Fibroblast of the conjunctiva (primary cell): ENCODE measurements at places on chromosomes 16 and 17.
A peak's percentile ranks its signal among the peaks of the same experiment; 100 is the strongest.

DNA sequence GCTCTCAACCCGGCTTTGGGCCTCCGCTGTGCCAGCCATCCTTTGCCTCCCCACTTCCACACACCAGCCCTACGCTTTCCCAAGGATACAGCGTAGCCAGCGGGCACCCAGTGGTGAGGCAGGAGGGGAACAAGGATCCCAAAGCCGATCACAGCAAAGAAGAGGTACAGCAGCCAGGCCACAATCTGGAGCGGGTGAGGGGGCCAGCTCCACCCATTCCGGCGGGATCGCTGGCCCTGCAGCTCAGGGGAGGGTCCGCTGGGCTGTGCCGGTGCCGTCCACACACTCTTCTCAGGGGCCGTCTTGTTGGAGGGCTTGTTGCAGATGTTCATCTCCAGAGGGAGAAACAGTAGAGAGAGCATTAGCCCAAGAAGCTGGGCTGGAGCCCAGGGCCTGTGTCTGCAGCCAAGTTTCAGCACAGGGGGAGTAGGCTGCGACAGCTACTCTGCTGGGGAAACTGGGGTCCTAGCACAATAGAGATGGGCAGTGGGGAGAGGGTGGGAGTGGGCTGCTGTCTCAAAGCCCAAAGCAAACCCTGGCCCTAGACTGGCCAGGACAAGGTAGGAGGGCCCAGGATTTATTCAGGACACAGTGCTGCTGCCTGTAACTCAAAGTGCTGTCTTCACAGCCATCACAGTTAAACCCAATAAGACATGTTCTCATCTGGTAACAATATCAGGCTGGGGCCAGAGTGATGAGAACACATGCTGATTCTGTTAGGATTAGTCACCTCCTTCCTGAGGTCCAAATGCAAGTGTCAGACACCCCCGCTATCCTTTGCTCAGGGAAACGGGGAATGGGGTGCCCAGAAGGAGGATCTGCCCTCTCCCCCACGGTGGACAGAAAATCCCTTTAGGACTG lies 9.9 kb downstream of the ZDHHC1 start:
- peak; percentile 74 for DNase-seq

DNA sequence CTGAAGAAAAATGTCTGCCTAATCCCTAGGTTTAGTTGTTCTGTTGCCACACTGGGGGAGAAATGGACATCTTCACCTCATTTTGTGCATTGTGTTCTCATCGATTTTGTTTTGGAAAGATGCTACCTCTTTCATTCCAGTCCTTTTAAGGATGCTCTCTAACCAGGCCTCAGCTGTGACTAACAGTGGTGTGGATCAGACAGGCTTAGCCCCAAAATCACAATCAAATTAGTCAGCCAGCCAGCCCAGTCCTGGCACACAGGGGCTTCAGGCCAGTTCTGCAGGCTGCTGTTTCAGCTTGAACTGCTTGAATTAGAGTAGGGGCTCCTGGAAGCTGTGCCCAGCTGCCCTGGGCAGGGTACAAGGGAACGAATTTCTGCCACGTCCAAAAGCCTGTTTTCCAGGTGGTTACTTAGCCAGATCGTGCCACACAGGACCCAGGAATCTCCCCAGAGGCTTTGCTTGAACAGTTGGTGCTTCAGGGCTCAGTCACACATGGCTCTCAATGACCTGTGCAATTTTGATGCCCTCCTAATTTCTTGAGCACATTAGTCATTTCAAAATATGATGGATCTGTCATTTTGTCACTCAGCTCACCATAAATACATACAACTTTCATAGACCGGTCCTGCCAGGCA lies 60.7 kb downstream of the CLEC16A start:
- DNase-seq = peak; percentile 54

DNA sequence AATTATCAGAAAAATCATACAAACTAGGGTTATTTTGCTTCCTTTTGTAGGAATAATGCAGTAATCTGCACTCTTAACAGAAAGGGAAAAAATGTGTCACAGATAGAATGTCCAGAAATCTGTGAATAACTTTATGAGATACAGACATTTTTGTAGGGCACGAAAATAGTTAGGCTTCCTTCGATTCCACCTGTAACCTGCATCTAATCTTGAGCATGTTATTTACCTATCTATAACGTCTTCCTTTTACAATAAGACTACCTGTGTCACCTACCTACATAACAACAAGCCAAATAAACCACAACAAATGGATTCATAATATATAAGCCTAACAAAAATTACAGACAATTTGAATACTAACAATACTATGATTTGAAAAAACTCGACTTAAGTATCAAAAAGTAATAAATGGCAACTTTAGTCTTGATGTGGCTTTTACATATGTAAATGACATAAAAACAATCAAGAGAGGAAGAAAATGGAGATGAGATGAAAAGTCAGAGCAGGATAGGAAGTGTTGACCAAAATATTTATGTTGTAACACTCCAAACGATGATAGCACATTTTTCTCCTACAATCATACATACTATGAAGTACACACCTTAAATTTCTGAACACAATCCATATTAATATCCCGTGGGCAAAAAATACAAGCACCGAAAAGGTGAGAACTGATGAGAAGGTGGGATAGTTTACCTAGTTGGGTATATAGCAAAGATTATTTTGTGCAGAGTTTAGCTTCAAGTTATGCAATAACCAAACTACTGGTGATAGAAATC lies 2.5 kb downstream of the STAT5B start:
- no peak for DNase-seq

GRCh38 chr16:57622361-57623250 lies 5.8 kb upstream of the ADGRG1 start:
- DNase-seq = no peak

DNA sequence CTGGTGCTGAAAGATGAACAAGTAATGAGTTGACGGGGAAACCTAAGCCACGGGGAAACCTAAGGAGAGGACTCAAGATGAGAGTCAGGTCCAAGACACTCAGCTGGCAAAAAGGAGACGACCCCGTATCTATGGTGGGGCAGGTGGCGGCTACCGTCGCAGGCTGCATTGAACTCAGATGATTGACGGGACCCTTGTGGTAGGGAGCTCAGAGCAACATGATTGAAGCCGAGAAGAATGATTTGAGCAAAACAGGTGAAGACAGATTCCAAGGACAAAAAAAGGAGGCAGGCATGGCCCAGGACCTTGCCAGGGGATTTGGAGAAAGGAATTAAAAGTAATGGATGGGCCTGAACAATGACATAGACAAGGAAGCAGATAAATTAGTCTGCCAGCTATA lies 7.5 kb upstream of the MYH3 start:
- no peak for DNase-seq

- DNase-seq = no peak
Measured at GRCh38 chr16:1057252-1057932, 15.2 kb upstream of the SSTR5 start.
